GM12892 (cell line): ENCODE measurements at places on chromosomes 16 and 17.

DNA sequence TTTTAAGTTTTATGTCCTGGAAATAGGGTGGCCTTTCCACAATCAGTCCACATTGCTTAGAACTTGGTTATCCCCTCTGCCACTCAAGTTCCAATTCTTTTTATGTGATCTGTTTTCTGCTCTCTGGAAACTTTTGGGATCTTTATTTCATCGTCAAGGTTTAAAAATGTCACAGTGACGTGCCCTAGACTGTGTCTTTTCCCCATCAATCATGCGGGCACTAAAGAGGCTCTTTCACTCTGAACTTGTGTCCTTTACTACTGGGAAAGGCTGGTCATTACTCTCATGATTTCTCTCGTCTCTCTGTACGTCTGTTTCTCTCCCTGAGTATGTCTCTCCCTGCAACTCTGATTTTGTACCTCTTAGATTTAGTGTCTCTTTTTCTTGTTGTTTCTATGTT, 189.8 kb upstream of the AXIN2 start:
- no peak for DNase-seq

- DNase-seq: no peak
These were observed 35.9 kb upstream of the ACSM2B start for GRCh38 chr16:20611975-20612481.

DNA sequence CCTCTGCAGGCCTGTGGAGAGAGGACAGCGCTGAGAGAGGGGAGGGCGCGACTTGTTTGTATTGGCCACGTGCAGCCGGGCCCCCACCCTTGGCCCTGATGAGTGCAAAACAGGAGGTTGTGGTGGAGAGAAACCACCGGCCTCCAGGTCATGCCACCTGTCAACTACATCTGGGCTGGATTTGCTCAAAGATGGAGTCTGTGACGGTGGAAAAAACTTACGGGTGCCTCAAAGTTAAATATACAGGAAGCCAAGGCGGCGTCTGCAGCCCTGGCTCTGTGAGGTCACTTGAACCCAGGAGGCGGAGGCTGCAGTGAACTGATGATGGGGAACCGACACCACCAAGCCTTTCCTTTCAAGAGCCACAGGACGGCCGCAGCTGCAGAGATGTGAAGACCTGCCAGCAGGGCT, 15.7 kb downstream of the C16orf74 start:
- DNase-seq: peak; percentile 68

DNA sequence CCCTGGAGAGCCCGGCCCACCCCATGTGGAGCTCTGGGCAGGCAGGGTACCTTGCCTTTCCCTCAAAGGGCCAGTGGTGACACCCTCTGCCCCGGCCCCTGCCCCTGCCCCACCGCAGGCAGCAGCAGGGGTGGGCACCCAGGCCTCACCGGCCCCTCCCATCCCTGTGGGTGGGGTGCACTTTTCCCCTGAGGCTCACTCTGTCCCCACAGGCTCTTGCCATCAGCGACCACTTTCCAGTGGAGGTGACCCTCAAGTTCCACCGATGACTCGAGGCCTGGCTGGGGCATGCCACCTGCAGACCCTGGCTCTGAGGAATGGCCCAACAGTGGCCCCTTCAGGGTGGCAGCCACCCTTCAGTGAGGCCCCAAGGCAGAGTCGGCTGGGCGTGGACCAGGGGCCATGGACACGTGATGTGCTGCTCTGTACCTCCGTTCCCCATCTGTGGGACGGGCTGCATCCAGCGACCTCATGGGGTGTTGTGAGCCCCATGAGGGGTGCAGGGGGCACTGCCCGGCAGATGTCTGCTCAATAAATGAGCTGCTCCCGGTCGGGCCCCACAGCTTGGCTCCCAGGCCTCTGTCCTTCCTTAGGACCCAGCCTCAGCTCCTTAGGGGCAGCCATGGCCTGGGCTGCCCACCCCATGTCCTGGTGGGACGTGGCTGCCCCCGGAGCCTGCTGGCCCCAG, 2.0 kb downstream of the DNASE1L2 start:
- no peak for DNase-seq

GRCh38 chr16:23323224-23324030, 21.3 kb downstream of the SCNN1B start:
- DNase-seq: no peak

GRCh38 chr16:89422905-89423630, 67.3 kb downstream of the ANKRD11 start:
- DNase-seq: peak; percentile 55
